ENCODE measurements at places on chromosomes 12 and 14.

DNA sequence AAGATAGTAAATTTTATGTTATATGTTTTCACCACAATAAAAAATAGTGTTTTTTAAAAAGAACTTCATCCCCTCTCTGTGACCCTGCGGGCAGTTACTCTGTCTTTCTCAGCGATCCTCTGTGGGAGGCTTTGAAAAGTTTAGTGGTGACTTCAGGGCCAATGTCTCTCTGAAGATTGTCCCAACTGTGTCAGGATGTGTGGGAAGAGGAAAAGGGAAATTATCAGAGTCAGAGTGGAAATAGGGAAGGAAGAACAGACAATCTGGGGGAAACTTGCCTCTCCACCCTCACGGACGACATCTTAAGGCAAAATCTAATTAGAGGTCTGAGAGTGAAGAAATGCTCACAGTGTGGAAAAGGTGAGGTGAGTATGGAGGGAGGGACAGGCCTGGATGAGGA, 3.5 kb upstream of the OR10P1 start:
- DNase-seq: no peak

- DNase-seq: no peak
Measured at GRCh38 chr12:15700595-15700994, 88.6 kb downstream of the EPS8 start.

DNA sequence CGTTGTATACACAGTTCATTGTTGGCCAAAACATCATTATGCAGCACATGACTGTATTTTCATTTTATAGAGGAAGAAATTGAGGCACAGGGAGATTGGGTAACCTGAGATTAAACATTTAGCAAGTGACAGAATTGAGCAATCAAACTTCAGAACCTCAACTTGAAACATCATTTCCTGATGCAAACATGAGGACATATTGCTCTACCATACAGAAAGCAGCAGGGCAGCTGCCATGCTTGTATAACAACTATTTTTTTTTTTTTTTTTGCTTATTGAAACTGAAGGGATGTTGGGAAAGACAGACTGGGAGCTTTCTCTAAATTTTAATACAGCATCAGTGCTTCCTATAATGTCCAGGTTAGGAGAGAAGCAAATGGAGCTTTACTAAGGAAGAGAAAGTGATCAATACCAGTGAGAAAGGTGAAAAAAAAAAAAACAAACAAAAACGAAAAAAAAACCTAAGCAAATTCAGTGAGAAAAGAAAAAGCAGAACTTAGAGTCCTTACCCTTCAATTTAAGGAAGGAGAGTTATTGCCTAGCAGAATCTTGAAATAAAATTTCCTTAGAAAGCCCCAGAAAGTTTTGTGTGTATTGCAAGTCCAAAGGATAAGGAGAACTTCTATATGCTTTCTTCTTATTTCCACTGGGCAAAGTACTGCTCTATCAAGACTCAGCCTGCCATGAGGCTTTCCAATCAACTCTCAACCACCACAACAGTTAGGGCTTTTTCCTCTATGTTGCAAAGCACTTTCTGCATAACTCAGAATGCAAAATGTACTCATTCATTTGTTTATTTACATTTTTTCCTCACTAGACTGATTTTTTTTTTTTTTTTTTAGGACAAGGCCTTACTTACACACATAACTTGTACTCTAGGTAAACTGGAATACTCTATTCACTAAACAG, 21.6 kb downstream of the BTG1 start:
- no peak for DNase-seq

DNA sequence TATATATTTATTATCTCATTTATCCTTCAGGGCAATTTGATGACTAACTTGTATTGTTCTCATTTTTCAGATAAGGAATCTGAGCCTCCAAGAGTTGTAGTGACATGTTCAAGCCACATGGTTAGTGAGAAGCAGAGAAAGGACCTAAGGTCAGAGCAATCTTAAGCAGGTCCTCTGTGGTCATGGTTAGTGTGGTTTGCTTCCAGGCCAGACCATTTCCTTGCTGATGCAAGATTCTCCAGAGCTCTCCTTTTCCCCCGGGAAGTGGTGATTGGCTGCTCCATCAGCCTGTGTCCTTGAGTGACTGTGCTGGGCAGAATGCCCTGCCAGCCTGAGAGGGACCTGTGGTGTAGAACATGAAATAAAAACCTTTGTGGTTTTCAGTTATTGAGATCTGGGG, 141.3 kb downstream of the KTN1 start:
- no peak for DNase-seq

GRCh38 chr12:75099210-75099609, 110.4 kb downstream of the KCNC2 start:
- DNase-seq: no peak

DNA sequence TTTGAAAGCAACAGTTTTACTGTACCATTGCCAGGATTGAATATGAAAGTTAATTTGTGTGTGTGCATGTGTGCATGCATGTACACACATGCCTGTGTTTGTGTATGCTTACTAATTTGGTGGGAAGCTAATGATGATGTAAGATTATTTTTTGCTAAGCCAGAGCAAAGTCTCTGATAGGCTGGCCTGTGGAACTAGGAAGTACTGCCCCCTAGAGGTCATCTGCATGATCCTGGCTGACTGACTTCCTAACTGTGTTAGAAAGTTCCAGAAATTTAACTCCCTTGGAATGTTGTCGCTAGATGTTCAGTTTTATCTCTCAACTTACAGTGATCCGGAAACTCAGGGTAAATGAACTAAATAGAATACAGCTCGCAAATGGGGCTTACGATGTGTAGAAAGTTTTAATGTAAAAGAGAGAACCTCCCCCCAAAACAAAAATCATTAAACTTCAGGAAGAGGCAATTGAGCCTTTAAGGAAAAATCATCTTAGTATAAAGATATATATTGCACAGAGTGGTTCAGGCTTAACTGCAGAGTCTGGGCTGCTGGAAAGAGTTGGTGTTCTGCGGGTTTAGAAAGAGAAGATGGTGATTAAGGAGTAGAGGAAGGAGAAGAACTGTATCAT, 34.3 kb upstream of the SLC38A1 start:
- no peak for DNase-seq

DNA sequence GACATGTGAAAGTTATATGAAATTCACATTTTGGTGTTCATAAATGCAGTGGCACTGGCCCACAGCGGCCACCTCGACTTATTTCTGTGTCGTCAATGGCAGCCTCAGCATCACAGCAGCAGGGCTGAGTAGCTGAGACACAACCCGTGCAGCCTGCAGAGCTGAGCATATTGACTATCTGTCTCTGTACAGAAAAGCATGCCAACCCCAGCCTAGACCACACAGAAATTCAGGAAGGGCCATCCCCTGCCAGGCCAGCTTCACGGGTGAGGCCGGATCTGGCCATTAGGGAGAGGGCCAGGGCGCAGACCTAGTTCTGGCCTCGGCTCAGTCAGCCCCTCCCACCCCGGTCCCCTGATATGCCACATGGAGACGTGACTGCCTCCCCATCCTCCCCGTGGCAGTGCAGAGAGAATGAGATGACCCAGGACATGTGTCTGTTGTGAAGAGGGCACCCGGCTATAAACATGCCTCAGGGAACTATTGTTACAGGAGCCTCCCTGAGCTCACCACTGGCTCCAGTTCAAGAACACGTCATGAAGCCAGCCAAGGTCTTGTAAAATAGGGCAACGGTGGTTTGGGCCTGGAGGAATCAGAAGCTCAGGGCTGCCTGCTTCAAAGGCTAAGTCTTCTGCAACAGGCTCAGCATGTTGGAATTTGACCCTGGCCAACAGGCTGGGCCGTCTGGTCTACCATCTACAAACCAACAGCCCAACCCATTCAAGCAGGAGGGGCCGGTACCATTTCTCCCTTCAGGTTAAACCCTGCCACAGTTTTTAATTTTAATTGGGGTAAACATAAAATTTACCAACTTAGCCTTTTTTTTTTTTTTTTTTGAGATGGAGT, 25.5 kb downstream of the SCARB1 start:
- no peak for DNase-seq

GRCh38 chr12:3133405-3133783, 56.2 kb downstream of the TSPAN9 start:
- DNase-seq: no peak

DNA sequence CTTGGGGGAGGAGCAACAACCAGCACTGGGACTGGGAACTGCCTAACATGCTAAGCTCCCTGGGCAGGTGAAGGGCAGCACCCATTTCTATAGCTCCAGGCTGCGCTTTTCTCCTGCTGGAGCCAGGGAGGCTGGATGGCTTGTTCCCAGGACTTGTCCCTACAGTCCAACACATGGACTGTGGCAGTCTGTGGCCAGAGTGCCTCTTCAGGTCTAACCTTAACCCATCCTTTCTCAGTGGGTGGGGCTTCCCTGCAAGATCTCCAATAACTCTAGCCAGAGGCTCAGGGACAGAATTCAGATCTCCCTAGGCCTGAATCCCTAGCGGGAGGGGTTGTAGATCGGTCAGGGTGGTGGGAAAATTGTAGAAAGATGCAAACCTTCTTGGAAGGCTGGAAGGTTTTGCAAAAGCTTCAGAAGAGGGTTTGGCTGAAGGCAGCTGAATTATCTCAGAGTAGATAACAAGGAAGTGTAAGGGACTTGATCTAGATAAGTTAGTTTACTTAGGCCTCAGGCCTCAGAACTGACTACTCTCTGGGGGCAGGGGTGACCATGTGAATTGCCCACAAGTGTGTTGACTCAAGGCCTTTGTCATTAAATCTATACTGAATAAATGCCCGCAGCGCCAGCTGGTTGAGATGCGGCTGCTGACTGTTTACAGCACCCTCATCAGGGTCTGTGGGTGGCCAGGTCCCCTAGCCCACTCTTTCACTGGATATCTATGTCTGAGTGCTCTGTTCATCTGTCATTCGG, 60.7 kb downstream of the SSPN start:
- no peak for DNase-seq

- DNase-seq: no peak
Measured at GRCh38 chr12:11827091-11828061, 177.9 kb downstream of the ETV6 start.

GRCh38 chr12:57723630-57723962, 14.9 kb downstream of the AGAP2 start:
- no peak for DNase-seq

GRCh38 chr14:106657460-106657859, 1131.1 kb downstream of the TMEM121 start:
- peak; percentile 45 for DNase-seq

- no peak for DNase-seq
Measured at GRCh38 chr14:36942522-36943245, 229.7 kb downstream of the SLC25A21 start.

- no peak for DNase-seq
Measured at GRCh38 chr14:101065696-101066694, 162.5 kb upstream of the RTL1 start.

GRCh38 chr14:88765130-88765529, 27.6 kb downstream of the EML5 start:
- no peak for DNase-seq

GRCh38 chr12:47818007-47818376, 1.7 kb downstream of the HDAC7 start:
- DNase-seq: no peak

Measured in activated T-helper 1 cell treated with anti-CD3 and anti-CD28 coated beads, Interleukin-2, amount 50 U/mL, for 16 hours (primary cell).